Effector memory CD4-positive, alpha-beta T cell (primary cell): ENCODE measurements at places on chromosomes 5 and 9.

GRCh38 chr5:42555010-42555409, 131.8 kb downstream of the GHR start:
- no peak for DNase-seq

DNA sequence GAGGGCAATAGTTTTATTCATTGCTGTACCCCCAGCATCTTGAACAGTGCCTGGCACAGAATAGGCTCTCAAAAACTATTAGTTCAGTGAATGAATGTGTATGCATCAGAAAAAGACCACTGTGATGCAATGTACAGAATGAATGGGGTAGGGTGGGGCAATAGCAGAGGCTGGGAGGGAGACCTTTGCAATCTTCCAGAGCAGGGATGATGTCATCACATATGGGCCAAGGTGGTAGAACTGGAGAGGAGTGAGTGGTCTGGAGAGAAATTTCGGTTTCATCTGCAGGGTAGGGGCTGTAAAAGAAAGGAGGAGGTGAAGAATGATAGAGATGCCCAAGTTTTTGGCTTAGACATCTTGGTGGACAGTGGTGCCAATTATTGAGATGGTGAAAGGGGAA, 23.4 kb upstream of the ARAP3 start:
- DNase-seq: no peak

DNA sequence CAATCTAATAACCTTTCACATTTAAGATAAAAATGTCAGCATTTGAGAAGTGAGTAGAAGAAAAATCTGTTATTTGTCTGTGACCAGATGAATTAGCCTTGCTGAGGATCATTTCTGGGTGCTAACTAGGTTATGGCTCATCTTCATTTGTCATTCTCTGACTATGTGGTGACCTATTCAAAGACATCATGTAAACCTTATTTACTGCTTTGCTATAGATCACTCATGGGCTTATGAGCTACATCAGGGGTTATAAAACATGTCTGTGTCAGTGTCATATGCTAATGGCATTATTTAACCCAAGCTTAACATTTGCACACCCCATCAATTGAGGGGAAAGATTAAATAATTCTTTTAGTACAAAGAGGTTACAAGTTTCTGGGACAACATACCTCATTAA, 555.5 kb upstream of the CYLC2 start:
- DNase-seq: no peak

DNA sequence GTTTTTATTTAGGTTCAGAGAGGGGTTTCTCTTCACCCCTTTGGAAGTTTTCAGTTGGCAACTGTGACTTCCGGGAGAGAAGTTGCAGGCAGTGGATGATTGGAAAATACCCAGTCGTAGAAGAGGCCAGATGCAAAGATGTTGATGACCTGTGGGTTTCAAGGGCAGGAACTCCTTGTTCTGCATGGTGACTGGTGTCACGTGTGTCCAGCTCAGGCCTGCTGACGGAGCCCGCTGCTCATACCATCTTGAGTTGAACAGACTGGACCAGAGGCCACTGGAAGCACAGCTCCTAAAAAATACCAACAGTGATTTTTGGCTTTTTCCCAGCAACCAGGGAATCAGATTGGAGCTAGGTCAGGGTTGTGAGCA, 243.9 kb upstream of the KLF4 start:
- DNase-seq: no peak

- DNase-seq: no peak
These were observed 215.1 kb downstream of the C9orf50 start for GRCh38 chr9:129405827-129406213.
